NCI-H2107 (cell line): ENCODE measurements at places on chromosomes 7 and 10.

- no peak for DNase-seq
Measured at GRCh38 chr10:68333440-68334431, 1.0 kb upstream of the PBLD start.

GRCh38 chr10:70312972-70313371 is 29.2 kb upstream of the NPFFR1 start:
- no peak for DNase-seq

- no peak for DNase-seq
Measured at GRCh38 chr10:51367127-51367526, 292.8 kb downstream of the PRKG1 start.

DNA sequence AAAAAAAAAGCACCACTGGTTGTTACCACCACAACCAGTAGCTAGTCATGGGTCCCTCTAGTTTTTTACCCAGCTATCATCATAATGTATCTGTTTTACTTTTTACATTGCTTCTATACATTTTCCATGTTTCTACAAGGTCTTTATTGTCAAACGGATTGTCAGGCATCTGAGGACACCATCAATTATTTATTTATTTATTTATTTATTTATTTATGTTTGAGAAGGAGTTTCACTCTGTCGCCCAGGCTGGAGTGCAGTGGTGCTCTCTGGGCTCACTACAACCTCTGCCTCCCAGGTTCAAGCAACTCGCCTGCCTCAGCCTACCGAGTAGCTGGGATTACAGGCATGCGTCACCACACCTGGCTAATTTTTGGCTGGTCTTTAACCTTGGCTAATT is 29.0 kb upstream of the HNRNPH3 start:
- DNase-seq: no peak

DNA sequence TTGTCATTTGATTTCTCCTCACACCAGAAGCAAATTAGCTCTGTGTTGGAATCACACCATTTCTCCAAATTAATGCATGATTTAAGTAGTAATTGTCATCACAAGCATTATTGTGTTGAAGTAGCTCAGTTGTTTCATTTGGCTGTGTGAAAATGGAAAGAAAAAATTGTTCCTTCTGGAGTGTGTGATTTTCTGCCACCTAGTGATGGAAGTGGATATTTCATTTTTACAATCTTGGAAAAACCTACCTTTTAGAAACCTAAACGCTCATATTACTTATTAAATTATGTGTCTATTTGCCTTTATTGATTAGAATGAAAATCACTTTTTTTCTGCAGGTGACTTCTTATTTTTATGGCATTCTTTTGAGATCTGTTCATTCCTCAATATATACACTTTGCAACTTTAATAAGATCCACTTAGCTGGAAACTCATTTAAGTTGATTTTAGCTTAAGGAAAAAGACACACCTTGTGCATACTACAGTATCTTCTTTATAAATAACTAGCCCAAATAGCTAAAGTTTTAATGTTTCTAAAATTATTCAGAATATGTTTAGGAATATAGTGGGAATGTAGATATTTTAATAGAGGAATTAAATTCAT is 50.0 kb downstream of the SRI start:
- no peak for DNase-seq

GRCh38 chr7:111558991-111559390 is 3.3 kb downstream of the IMMP2L start:
- no peak for DNase-seq
